ENCODE measurements at places on chromosomes 3 and 15.

DNA sequence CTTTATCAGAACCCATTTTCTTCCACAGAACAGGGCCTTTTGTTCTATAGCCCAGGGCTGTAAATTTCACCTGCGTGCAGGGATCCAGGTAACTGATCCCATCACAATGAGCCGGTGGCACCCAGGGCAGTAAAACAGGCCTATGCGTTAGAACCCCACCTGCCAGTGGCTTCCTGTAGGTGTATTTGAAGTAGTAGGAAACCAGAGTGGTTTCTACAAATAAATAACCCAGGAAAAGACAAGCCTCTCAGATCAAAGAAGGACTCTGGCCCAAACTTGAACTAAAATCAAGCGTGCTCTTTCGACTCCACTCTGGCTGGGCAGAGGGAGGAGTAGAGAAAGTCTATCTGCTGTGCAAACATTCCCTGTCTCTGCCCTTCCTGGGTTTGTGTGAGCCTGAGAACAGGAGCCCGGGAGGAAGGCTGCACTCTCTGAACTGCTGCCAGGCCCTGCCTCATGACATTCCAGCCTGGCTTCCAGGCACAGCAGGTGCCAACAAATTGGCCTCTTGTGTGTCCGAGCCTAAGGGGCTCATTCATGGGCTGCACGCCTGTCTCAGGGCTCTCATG lies 77.7 kb downstream of the CEMIP start:
- no peak for DNase-seq

DNA sequence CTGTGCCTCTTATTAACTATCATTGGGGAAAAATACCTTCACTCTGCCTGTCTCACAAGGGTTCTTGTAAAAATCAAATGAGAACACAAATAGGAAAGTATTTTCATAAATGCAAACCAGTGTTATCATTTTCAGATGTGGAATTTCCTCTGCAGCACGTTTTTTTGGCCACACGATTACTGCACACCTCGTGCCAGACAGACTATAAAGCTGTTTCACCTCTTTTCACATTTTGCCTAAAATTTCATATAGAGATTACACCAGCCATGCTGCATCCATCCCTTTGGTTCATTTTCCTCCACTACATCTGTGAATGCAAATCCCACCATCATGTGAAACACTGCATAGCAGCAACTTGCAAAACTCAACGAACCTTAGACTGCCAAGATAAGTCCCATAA lies 1.2 kb upstream of the TMOD2 start:
- DNase-seq, result no peak

GRCh38 chr3:103977417-103977816 lies 1389.3 kb upstream of the ALCAM start:
- DNase-seq, result no peak

- DNase-seq, result no peak
These were observed 35.9 kb upstream of the TMEM115 start for GRCh38 chr3:50395070-50395860.

GRCh38 chr15:89356634-89357298 lies 22.1 kb upstream of the POLG start:
- DNase-seq, result no peak

DNA sequence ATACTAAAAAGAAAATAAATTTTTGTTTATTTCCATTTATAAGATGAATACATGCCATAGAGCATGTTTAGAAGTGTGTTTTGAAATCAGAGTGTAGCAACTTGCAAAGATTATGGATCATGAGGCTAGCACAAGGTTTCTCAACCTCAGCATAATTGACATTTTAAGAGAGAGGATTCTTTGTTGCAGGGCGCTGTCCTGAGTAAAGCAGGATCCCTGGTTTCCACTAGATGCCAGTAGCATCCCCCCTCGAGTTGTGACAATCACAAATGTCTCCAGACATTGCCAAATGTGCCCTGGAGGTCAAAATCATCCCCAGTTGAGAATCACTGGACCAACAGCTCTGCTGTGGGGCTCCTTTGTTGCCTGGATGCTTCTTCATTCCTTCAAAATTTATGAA lies 128.5 kb upstream of the RBMS3 start:
- DNase-seq, result no peak

GRCh38 chr3:68999605-69000004 lies 13.9 kb downstream of the EOGT start:
- no peak for DNase-seq

- no peak for DNase-seq
These were observed 585.6 kb downstream of the TBL1XR1 start for GRCh38 chr3:176611703-176612102.

GRCh38 chr3:168802766-168803165 lies 707.0 kb upstream of the GOLIM4 start:
- no peak for DNase-seq

DNA sequence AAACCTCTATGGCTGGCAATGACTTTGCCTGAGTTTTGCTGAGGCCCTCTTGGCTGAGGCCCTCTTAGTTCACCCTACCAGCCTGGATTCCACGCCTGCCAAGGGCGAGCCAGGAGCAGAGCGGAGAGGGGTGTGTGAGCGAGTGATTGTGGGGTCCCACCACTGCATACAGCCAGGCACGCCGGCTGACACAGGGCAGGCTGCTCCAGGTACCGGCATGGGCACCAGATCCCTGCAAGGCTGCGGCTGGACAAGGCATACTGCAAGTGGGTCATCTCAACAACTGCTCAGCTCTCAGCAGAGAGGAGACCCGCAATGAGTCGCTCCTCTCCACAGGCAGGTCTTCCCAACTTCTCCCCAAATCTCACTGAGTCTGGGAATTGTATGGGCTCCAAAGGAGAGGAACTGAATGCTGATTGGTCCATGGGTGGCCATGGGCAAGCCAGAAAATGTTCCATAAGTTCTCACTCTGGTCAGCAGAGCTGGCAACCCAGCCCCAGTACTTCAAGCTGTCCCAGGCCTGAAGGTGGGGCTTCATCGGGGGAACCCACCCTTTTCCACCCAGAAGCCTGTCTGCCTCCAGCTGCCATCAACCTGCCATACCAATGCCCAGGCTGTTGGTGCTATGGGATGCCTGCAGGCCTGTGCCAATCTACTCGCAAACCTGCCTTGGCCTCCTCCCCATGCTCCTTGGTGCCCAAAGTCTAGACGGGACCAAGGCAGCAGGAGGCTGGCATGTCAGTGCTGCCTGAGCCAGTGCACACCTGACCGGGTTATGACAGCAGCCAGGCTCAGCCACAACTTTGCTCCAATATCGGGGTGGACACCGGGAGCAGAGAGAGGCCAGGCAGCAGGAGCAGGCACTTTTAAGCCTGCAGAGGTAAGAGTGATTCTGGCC lies 1273.6 kb upstream of the GBE1 start:
- no peak for DNase-seq

DNA sequence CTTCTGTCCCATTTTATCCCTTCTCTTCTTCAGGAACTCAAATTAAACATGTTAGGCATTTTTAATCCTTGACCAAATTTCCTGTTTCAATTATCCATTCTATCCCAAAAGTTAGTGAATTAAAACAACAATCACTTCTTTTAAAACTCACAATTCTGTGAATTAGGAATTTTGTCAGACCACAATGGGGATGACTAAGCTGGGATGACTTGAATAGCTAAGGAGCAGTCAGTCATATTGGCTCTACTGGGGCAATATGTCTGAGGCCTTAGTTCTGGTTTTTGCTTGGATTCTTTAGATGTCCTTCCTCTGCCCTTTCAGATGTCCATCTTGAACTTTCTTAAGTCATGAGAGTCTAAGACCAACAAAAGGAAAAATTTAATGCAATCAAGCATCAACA lies 178.2 kb upstream of the TGFBR2 start:
- DNase-seq, result no peak

DNA sequence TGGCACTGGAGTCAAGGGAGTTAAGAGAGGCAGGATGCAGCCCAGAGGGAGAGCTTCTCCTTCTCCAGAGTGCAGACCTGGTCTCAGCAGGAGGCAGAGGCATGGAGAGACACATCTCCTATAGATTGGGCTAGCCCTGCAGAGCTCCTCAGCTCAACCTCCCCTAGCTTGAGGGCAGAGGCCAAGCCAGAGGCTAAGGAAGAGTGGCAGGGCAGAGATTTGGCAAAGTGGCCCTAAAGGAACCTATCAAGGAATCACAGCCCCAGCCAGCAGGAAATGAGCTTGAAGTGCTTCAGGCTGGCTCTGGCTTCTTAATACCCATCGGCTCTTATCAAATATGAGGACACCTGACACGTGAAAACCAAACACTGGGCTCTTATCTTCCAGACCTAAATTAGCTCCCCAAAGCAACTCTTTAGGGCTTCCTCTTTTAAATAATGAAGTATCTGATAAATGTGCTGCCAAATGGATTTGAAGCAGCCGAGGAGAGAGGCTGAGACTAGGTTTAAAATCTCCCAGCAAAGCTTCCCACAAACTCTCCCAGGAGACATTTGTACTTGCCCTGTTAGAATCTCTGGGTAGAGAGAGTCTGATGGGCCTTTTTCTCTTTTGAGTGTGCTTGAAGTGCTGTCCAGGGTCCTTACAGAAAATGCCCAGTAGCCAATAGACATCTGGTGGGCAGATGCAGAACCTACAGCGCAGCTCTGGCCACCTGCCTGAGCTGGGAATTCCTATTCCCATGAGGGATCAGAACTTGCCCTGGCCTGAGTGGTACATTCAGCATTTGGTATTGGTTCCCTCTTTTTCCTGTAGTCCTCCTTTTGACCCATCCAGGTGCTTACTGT lies 271.4 kb downstream of the CLSTN2 start:
- no peak for DNase-seq

DNA sequence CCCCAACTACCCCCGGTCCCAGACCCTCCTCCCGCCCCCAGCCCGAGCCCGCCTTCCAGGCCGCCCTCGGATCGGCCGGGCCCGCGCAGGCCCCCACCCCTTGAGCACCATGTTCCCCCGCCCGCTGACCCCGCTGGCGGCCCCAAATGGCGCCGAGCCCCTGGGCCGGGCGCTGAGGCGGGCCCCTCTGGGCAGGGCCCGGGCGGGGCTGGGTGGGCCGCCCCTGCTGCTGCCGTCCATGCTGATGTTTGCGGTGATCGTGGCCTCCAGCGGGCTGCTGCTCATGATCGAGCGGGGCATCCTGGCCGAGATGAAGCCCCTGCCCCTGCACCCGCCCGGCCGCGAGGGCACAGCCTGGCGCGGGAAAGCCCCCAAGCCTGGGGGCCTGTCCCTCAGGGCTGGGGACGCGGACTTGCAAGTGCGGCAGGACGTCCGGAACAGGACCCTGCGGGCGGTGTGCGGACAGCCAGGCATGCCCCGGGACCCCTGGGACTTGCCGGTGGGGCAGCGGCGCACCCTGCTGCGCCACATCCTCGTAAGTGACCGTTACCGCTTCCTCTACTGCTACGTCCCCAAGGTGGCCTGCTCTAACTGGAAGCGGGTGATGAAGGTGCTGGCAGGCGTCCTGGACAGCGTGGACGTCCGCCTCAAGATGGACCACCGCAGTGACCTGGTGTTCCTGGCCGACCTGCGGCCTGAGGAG lies 472 bp downstream of the CHST14 start:
- no peak for DNase-seq

DNA sequence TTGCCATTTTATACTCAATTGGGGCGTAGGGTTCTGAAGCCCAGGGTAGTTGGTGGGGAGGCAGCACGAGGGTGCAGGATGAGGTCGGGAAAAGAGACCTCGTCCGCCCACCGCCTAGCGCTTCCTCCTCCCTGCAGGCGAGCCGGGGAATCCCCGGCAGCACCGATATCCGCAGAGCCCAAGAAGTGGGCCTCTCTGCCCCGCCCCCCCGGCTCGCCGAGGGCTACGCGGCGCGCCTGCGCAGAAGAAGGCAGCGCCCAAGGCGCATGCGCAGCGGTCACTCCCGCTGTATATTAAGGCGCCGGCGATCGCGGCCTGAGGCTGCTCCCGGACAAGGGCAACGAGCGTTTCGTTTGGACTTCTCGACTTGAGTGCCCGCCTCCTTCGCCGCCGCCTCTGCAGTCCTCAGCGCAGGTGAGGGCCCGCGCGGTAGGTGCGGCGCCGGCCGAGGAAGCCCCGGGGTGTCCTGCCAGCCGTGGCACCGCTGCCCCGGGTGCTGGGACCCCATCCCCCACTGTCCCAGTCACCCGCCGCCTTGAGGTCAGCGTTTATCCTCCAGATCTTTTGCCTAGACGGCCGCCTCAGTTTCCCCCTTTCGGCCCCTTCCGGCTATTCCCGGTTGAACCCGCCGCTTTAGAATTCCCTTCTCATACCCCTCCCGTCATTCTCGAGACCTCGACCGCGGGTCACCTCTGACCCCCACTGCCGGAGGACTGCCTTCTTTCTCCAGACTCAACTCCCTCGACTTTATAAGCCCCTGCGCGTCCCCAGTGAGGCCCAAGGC lies at the start of gene ALAS1:
ALAS1 (plus strand) TSS at position 319 of the 784 bp plus-strand sequence. CDS start 1,082 bp downstream, outside the sequence.
- peak; percentile 80 for DNase-seq

- DNase-seq, result no peak
These were observed 79.2 kb downstream of the P3H2 start for GRCh38 chr3:190041333-190042041.

- no peak for DNase-seq
These were observed 32.3 kb downstream of the RNU5B-1 start for GRCh38 chr15:65336493-65337435.

GRCh38 chr3:72977060-72977808 lies 19.4 kb upstream of the PPP4R2 start:
- no peak for DNase-seq

- no peak for DNase-seq
These were observed 304.5 kb upstream of the SEMA6D start for GRCh38 chr15:47412802-47413201.

DNA sequence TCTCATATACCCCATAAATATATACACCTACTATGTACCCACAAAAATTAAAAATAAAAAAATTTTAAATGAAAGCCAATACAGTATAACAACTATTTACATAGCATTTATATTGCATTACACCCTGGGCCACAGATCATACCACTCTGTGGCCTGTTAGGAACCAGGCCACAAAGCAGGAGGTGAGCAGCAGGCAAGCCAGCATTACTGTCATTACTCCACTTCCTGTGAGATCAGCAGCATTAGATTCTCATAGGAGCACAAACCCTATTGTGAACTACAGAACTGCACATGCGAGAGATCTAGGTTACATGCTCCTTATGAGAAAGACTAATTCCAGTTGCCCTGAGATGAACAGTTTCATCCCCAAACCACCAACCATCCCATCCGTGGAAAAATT lies 17.4 kb downstream of the FILIP1L start:
- DNase-seq, result no peak

DNA sequence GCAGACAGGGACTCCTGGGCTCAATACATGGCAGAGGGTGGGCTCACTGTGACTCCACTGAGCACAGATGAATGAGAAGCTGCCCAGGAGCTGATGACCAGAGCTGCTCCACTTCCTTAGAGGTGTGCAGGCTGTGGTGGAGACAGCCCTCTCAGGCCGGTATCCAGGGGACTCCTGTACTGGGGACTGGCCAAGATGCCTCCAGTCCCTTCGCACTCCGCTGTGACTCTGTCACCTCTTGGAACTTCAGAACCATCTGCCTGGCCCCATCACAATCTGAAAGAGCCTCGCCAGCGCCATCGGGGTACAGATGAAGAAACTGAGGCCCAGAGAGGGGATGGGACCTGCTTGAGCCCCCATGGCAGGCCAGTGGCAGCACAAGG lies 111.2 kb downstream of the ETFA start:
- DNase-seq, result no peak

- no peak for DNase-seq
These were observed 92.7 kb downstream of the DLG1 start for GRCh38 chr3:197205675-197206074.
